ENCODE measurements at places on chromosomes 3 and 15.

- DNase-seq: no peak
These were observed 389.5 kb downstream of the CACNA2D3 start for GRCh38 chr3:54511766-54512365.

DNA sequence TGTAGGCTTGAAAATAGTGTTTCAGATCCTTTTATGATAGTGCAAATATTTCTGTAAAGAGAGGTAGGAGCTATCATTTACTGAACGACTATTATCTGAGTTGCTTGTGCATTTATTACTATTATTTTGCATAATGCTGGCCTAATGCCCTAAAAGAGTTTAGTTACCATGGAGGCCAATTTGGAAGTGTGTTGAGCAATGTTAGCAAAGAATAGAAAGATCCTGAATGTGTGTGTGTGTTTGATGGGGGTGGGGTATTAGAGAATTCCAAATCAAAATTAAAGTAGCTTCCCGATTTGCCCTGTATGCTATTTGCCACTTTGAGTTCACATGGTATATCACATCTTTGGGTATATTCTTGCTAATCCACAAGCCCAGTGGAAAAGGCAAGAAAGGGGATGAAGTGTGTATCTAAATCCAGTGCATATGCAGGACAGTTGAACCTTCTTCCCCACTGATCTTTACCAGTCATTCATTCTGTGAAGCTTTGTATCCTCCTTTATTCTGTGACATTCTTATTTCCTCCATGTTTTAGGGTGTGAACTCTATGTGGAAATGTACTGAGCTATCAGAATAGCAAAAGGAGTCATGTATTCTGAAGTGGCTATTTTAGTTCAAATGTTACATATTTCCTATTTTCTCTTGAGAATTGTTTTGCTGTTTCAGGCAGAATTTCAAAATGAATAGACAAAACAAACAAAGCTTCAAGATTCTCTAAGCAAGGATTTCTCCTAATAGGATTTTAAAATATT, 45.7 kb upstream of the PLSCR5 start:
- DNase-seq: no peak

DNA sequence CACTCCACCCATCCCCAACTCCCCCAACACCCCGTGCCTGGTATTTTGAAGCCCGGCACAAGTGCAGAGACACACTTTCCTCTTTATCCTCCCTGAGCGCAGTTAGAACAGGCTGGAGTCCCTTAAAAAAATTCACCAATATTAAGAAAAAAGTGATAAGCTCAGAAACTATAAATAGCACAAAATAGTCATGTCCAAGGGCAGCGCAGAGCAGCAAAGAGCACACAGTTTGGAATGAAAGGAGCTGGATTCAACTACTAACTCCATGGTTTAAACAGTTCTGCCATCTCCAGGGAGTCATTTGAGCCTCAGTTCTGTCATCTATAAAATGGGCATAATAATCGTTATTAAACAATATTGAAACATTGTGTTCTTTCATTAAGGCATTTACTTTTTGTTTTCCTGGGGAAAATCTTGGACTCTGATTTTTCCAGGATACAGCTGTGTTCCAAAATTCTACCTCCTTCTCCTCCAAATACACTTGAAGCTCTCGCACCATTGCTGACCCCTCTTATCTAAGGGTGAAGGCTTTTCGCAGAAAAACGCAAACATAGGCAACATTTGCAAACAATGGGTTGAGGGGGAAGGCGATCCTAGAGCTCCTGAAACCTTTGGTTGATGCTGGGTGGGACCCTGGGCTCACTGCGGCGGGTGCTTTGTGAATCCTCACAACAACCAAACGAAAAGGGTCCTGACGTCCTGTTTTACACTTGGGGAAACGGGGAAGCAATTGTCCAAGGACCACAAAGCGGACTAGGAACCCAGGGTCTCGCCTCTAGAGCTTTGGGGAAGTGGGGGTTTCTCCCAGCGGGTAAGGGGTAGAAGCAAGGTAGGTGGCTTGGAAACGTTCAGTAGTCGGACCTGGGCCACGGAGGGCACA, 41.8 kb downstream of the EPHB3 start:
- DNase-seq: no peak

GRCh38 chr3:109927161-109927560, 589.8 kb upstream of the DPPA4 start:
- no peak for DNase-seq

GRCh38 chr3:118348169-118348557, 686.5 kb downstream of the IGSF11 start:
- DNase-seq: no peak

GRCh38 chr3:50167069-50167840, 12.1 kb downstream of the SEMA3F start:
- no peak for DNase-seq

GRCh38 chr15:67030036-67030762, 35.2 kb upstream of the SMAD3 start:
- no peak for DNase-seq

- DNase-seq: no peak
These were observed 100.0 kb downstream of the CACNA2D3 start for GRCh38 chr3:54222316-54222715.

- no peak for DNase-seq
These were observed 7.2 kb upstream of the CORO2B start for GRCh38 chr15:68571582-68571981.

DNA sequence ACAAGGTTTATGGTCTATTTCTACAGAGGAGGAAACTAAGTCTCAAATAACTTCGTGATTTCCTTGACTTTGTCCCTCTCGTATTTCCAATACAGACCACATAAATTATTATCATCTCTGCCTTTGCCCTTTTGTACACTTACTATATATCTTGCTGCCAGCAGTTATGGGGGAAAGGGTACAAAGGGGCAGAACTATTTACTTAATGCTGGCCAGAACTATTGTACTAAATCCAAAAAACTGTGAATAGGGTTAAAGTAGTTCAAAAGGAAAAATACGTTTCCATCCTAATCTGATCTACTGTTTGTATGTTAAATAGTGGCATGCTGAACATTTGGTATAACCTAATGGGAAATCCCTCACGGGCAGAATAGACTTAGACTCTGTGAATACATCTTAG, 537.3 kb upstream of the SEMA6D start:
- no peak for DNase-seq

- DNase-seq: no peak
These were observed 124.8 kb downstream of the SV2B start for GRCh38 chr15:91224755-91225380.

DNA sequence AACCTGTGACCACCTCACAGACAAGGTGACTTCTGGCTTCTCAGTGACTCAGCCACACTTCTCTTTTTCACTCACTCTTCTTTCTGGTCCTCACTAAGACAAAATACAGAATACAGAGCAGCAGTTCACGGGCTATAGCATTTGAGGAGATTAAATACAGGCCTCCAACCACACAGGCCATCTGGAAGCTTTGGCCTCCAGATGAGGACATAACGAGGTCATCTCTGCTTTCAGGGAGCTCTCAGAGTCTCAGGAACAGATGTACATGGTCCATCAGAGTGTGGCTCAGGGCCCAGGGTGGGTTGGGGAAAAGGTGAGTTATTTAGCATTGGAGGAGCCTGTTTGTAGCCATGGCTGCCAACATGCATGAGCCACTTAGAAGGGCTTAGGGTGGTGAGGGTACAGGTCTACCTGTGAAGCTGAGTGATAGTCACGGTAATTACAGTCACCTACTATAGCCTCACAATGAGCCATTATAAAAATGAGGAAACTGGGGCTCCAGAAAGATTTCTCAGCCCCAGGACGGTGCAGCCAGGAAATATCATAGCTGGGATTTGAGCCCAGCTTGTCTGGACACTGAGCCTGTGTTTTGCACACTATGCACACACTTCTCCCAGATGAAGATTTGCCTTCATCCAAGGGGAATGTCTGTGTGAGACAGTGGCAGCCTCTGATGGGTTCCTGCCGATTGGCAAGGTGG, 159.8 kb upstream of the CTDSPL start:
- DNase-seq: no peak

DNA sequence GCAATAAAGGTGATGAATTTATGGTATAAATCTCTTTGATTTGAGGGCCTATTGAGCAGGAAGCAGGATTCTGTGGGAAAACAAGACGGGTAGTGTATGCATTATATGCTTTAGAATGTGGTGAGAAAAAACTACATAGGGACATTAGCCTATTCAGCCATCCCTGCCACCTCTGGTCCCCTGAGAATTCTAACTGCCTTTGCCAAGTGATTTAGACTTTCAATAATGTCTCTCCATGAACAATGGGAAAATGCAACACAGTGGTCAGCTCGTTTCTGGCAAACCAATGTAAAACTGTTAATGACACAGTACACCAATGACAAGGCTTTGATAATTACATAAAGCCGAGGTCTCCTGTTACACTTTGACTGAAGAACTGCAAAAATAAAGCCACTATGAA, 314.7 kb upstream of the CNTN4 start:
- DNase-seq: no peak

DNA sequence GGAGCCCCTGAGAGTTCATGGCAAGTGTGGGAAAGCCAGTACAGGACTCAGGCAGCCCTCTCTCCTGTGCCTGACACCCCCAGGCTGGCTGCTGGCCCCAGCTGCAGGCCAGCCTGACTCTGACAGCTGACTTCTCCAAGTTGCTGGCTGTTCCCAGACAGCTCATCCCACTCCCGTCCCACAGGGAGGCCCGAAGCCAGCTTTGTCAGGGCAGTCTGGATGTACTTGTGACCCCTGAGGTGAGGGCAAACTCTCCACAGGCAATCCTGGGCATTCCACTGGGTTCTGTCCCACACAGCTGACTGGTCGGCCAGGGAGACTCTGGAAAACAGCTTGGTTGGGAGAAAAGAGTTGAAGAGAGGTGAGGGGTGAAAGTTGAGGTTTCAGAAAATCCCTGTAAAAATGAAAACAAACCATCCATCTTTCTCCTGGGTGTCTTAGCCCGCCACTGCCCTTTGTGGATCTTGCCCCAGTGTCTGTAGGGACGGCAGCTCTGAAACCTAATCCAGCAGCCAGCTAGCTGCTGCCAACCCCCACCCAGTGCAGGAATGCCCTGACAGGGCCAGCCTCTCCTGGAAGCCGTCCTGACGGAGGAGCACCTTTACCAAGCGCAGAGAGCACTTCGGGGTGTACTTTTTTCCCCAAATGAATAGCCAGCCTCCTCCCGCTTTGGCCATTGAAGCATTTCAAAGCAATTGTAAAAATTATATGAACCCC, 87.9 kb downstream of the DNAJB8 start:
- no peak for DNase-seq

DNA sequence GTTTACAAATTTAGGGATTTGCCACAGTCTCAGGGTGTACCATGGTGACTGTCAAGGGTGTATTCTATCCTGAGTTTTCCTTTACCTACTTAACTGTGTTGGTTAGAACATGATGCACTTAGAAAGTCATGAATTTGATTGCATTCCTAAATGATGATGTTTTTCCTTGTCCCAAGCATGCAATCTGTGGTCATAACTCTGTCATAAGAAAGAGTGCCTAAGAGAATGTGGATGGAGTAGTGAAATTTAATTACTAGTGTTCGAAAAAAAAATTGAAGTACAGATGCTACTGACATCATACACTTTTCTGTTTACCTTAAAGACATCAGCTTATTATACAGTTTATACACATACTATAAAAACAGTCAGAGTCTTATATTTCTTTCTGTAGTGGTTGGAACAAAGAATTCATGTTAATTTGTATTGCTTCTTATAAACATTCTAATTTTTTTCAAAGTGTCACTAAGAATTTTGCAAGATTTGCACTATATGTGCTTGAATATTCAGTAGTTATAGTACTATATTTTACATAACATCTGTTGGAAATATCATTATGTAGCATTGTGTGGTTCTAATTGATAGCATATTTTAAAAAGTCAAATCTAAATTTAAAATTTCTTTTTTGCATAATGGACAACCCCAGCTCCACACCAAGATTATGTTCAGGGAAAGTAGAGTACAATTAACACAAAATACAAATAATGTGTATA, 231.3 kb upstream of the KCNMB2 start:
- DNase-seq: no peak

DNA sequence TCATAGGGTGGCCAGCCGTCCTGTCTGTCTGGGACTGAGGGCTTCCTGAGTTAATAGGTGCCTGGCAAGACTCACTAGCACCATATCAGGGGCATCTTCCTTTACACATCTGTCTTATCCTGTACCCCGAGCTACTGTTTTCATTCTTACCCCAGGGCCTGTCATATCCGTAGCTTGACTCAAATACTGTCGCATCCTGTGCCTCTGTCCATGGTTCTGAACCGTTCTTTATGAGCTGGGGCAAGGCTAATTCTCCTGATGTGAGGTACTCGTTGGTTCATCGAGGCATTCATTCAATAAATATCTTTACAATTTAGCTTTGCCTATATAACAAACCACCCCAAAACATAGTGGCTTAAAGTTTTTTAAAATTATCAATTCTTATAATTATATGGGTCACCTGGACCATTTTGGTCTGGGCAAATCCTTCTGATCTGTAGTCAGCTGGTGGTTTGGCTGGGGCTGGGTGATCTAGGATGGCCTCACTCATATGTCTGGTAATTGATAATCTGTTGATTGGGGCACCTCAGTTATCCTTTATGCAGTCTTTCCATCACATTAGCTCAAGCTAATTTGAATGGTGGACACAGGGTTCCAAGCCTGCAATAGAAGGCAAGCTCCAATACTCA, 121.2 kb downstream of the TLE3 start:
- DNase-seq: peak; percentile 32

DNA sequence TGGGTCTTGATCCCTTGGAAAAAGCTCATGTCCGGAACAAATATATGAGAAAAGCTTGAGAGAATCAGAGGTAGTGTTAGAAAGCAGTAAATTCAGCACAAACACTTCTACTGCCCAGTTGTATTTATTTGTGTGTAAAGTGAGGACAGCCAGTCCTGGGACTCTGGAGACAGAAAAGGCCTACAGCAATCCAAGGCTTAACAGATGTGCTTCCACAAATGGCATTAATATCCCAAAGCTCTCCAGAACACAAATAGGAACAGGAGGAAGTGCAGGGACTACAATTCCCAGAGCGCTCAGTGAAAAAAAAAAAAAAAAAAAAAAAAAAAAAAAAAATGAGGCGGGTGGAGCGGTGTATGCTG, 390 bp upstream of the AP2M1 start:
- DNase-seq: no peak

GRCh38 chr15:42070279-42070975, 23.9 kb downstream of the PLA2G4D start:
- no peak for DNase-seq

DNA sequence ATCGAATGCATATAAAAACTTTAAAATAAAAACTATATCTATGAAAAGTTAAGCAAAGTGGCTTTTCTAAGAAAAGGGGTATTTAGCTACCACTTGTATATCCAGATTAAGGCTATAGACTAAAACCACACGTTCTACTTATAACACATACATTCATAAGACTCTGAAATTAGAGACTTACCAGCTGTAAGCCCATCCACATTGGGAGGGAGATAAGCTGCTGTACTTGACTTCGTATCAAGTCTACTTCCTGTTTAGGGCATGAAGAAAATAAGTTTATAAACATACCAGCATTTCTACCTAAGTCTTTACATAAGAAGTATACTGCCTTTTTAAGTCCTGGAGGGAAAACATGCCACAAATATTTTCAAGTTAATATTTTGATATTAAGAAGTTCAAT, 27.7 kb downstream of the AQR start:
- DNase-seq: no peak

GRCh38 chr3:141561426-141562034, 74.7 kb downstream of the RASA2 start:
- no peak for DNase-seq

- DNase-seq: no peak
These were observed 113.2 kb downstream of the LEKR1 start for GRCh38 chr3:156939315-156939714.

GRCh38 chr3:195119461-195120266, 151.3 kb downstream of the XXYLT1 start:
- no peak for DNase-seq

Measured in stimulated activated CD8-positive, alpha-beta memory T cell treated with anti-CD3 and anti-CD28 coated beads, Interleukin-2, amount 100 ng/mL, for 48 hours (primary cell).